ENCODE measurements at places on chromosomes 12 and 14. TPM values are rescaled to one million over a fixed set of nuclear protein-coding genes. Genes with fewer than 3 reads are reported as not detected.

DNA sequence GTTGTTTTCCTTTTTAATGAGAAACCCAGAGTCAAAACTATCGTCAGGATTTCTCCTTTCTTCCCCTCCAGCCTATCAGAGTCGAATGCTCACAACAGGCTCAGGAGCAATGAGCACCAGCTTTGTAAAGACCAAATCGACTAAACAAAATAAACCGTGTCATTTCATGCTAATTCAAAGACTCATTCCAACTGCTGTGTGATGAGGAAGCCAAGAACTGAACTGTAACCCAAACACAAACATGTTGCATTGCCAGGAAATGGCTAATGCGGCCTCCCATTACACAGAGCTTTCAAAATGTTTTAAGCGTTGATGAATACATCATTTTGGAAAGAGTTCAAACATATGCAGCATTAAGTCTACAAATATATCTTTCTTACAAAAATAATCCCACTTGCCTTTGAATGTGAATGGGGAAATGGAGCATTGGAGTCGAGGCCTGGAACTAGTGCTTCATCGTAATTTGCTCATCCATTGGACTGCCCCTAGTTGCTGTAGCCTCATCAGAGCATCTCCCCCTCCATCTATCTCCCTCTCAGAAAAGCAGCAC lies 349.5 kb downstream of the GXYLT1 start:
- ATAC-seq, result no peak

DNA sequence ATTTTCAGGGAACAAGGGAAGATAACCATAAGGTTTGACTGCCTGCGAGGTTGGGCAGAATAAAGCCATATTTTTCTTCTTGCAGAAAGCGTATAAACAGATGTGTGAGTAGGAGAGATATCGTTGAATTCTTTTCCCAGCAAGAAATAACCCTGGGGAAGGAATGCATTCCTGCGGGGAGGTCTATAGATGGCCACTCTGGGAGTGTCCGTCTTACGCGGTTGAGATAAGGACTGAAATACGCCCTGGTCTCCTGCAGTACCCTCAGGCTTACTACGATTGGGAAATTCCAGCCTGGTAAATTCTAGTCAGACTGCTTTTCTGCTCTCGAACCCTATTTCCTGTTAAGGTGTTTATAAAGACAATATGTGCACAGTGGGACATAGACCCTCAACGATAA lies 225.0 kb downstream of the LRIG3 start:
- ATAC-seq, result no peak

DNA sequence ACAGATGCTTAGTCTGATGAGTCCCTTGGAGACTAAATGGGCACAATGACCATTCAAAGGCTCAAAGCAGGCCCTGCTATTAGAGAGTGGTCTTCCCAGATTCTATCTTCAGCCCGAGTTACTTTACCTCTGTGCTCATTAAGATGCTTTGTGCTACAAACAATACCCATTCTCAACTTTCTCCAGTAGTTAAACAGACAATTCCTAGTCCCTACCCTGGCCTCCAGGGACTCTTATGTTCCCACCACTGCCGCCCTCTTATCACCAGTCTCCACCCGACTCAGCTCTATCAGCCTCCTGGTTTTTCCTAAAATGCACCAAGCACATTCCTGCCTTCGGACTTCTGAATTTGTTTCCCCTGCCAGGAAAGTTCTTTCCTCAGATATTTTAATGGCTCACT lies 25.6 kb upstream of the GPHB5 start:
- no peak for ATAC-seq

GRCh38 chr14:76228138-76228537 lies 76.4 kb downstream of the GPATCH2L start:
- no peak for ATAC-seq

DNA sequence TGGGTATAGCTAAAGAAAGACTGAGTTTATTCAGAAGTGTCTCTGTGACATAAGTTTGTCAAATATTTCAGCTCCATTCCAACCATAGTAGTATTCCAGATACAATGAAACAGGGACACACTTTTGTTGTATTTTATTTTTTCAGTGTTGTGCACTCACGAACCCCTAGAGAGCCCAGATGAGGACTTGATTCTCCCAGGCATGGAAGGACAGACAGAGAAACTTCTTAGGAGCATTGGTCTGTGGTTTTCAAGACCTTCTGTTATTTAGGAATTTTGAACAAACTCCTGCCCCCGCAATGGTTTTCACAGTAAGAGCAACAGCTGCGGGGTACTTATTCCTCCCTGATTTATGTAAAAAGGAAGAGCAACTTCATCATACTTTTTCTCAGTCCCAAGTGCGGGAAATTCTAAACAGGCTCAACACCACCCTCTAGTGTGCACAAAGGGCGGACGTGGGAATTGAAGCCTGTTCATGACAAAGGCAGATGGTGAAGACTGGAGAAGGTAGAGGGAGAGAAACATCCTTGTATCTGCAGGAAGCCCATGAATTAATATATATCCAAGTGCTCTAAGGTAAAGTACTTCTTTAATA lies 147.6 kb downstream of the PAH start:
- ATAC-seq, result peak; percentile 26

DNA sequence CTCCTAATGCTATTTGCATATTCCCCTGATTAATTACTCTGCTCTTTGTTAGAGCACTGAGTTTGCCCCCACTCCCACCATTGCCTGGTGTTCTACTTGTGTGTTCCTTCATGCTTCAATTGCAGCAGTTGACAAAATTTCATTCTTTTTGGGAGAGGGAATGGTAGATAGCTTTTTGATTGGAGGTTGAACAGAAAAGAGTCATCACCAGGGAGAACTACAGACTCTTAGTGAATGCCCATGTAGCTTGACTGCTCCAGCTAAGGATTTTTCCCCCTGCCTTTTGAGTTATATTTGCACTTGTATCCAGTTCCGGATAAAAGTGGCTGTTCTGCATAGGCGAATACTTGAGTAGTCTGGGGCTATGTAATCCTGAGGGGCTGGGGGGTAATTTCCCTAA lies 183.9 kb downstream of the ETNK1 start:
- no peak for ATAC-seq

- no peak for ATAC-seq
Observed at GRCh38 chr14:22530127-22530526, 58.9 kb downstream of the DAD1 start.

GRCh38 chr14:22563987-22564386 lies 25.0 kb downstream of the DAD1 start:
- ATAC-seq, result peak; percentile 20

GRCh38 chr12:110780448-110780847 lies 37.8 kb upstream of the PPP1CC start:
- ATAC-seq, result peak; percentile 34

- peak; percentile 96 for ATAC-seq
Observed at GRCh38 chr12:75635606-75636444, 124.4 kb upstream of the KRR1 start.

- ATAC-seq, result no peak
Observed at GRCh38 chr12:123733229-123733628, 21.1 kb downstream of the ATP6V0A2 start.

Gene NKX2-1
- not detected for total RNA-seq

Gene GARIN6
- total RNA-seq, result not detected

Gene TBC1D30
- total RNA-seq, result 0.58 TPM

Gene VSX2
- total RNA-seq, result not detected

Gene MIA2
- total RNA-seq, result 15.4 TPM

Gene TAS2R14
- total RNA-seq, result 3.7 TPM
